Activated T-helper 1 cell treated with anti-CD3 and anti-CD28 coated beads, Interleukin-12 subunit alpha, Interleukin-12 subunit beta, Interleukin-2, Interleukin-4 antibody, amounts not matched to agents 30 ng/mL and 10 ng/mL and 1 ng/mL, durations not matched to agents 14 hours and 24 hours and 36 hours (primary cell): ENCODE measurements at places on chromosomes 13 and 19. TPM values are rescaled to one million over a fixed set of nuclear protein-coding genes. Genes with fewer than 3 reads are reported as not detected.

DHDH gene
- total RNA-seq: not detected in 2 replicates

YJEFN3 gene
- total RNA-seq: 13.6 and 15.0 TPM in 2 replicates

FREM2 gene
- 0.05 TPM in 2 replicates for total RNA-seq

DNA sequence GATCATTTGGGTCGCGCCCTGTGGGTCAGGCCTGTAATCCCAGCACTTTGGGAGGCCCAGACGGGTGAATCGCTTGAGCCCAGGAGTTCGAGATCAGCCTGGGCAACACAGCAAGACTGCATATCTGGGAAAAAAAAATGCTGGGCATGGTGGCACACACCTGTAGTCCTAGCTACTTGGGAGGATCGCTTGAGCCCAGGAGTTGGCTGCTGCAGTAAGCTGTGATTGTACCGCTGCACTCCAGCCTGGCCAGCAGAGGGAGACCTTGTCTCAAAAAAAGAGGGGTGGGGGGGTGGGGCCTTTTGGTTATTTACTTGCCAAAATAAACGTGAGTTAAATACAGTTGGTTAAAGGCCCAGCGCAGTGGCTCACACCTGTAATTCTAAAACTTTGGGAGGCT, 9.8 kb upstream of the ZNF544 start:
- peak; percentile 8 for DNase-seq

TUBB4A gene
- total RNA-seq: 2.3 and 3.0 TPM in 2 replicates

GRCh38 chr13:93758575-93758974, 532.0 kb downstream of the GPC6 start:
- no peak for DNase-seq

SIGLEC8 gene
- 0.10 and 0.13 TPM in 2 replicates for total RNA-seq

- DNase-seq: peak; percentile 18
These were observed at the start of gene HOOK2 for GRCh38 chr19:12774588-12775555. Gene HOOK2 (minus strand): TSS chr19:12775552. CDS start chr19:12775449, 103 bp downstream.

RNF113B gene
- total RNA-seq: not detected in 2 replicates

DNA sequence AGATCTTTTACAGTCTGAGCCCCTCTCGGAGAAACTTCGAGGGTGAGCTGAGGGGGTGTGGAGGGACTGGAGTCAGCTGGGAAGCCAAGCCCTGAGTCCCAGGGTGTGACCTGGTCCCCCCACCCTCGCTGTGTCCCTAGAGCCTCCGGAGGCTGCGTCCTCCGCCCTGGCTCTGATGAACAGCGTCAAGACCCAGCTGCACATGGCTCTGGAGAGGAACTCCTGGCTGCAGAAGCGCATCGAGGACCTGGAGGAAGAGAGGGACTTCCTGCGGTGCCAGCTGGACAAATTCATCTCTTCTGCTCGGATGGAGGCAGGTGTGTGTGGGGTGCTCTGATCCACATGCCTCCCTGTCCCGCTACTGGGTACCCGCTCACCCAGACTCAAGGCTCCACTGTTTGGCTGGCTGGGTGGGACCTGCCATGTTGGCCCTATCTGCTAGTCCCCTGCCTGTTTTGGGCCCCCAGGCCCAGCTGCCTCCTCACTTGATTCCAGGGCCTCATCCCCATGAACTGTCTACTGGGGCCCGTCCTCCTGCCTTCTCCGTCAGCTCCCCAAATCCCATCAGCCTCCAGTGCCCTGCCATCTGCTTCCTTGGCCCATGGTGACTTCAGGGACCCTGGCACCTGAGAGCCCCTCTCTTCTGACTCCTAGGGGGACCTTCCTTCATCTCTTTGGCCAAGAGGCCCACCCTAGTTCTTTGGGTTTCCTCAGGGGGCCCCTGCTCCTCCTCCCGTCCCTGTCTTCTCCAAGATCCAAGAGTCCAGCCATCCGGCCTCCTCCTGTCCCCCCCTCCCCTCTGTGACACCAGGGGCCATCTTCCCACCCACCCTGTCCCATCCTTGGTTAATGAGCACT, 1.5 kb downstream of the CCDC106 start:
- no peak for DNase-seq

MEIS3 gene
- total RNA-seq: not detected in 2 replicates
